Testis (tissue), 5 donors: ENCODE measurements at places on chromosomes 3 and 15. TPM values are rescaled to one million over a fixed set of nuclear protein-coding genes. Genes with fewer than 3 reads are reported as not detected.

The SUCNR1 gene
- total RNA-seq, result not detected

DNA sequence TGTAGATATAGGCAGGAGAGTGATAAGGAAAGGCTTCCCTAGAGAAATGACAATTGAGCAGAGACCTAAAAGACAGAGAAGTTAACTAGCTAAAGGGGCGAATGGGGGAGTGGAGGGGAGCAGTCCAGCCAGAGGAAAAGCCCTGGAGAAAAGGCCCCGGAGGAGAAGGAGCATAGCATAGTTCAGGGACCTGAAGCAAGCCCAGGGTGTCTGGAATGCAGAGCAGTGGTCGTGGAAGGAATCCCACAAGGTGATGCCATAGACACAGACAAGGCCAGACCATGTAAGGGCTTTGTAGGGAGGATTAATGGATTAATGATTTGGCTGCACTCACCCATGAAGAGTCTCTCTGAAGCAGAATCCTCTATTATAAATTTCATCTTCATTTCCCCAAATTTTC, 45.8 kb upstream of the LRRN1 start:
- no peaks in the 10 kb centered on the region for H3K4me1 ChIP-seq
- no peaks in the 10 kb centered on the region for H3K27me3 ChIP-seq
- no peaks in the 10 kb centered on the region for H3K36me3 ChIP-seq
- H3K4me3 ChIP-seq, result no peak overlapping the region
- H3K27ac ChIP-seq, result no peak overlapping the region
- no peak for DNase-seq

- no peak overlapping the region for H3K27ac ChIP-seq
- H3K36me3 ChIP-seq, result no peaks in the 10 kb centered on the region
- no peaks in the 10 kb centered on the region for H3K27me3 ChIP-seq
- no peaks in the 10 kb centered on the region for H3K4me1 ChIP-seq
Measured at GRCh38 chr3:17182166-17182565, 297.4 kb downstream of the PLCL2 start.

The PLS1 gene
- total RNA-seq, result 10.6 TPM

GRCh38 chr15:59738676-59739075, 49.6 kb upstream of the BNIP2 start:
- H3K36me3 ChIP-seq, result no peaks in the 10 kb centered on the region
- no peak for DNase-seq
- H3K27me3 ChIP-seq, result no peaks in the 10 kb centered on the region
- H3K4me1 ChIP-seq, result no peaks in the 10 kb centered on the region

GRCh38 chr3:55085231-55085630, 157.4 kb upstream of the LRTM1 start:
- no peaks in the 10 kb centered on the region for H3K27me3 ChIP-seq
- no peak overlapping the region for H3K4me3 ChIP-seq
- H3K36me3 ChIP-seq, result no peaks in the 10 kb centered on the region
- no peak overlapping the region for H3K27ac ChIP-seq

The NISCH gene
- total RNA-seq, result 327 TPM

- H3K27me3 ChIP-seq, result no peaks in the 10 kb centered on the region
- no peak overlapping the region for H3K27ac ChIP-seq
- no peak for DNase-seq
- H3K36me3 ChIP-seq, result no peaks in the 10 kb centered on the region
- no peaks in the 10 kb centered on the region for H3K4me1 ChIP-seq
Measured at GRCh38 chr3:10744098-10744465, 71.9 kb upstream of the SLC6A11 start.

The REC114 gene
- total RNA-seq, result 28.8 TPM

The ADAMTS17 gene
- total RNA-seq, result 12.4 TPM

The NUP210 gene
- 37.4 TPM for total RNA-seq
